ENCODE measurements at places on chromosomes 7 and 10.

DNA sequence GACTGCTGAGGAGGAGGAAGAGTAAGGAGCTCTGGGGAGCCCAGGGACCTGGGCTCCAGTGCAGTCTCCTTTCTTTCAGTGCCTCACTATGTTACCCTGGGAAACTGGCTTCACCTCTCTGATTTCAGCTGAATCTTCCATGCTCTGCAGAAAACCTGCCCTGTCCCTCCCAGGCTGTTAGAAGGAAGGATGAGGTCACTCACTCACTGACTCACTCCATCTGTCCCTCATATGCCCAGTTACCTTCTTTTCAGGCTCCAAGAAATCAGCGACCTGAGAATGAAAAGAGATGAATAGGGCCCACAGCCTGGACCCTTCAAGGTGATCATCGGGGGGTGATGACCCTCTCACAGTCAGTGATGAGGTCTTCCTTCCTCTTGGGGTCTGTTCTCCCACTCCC, 481 bp downstream of the SFTPA2 start:
- peak; percentile 23 for DNase-seq

DNA sequence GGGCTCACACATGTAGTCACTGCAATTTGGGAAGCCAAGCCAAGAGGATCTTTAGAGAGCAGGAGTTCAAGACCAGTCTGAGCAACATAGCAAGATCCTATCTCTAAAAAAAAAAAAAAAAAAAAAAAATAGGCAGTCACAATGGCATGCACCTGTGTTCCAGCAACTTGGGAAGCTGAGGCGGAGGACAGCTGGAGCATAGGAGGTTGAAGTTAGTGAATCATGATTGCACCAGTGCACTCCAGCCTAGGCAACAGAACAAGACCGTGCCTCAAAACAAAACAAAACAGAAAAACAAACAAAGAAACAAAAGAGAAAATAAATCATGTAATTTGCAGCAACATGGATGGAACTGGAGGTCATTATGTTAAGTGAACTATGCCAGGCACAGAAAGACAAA, 33.6 kb upstream of the BICC1 start:
- no peak for DNase-seq

DNA sequence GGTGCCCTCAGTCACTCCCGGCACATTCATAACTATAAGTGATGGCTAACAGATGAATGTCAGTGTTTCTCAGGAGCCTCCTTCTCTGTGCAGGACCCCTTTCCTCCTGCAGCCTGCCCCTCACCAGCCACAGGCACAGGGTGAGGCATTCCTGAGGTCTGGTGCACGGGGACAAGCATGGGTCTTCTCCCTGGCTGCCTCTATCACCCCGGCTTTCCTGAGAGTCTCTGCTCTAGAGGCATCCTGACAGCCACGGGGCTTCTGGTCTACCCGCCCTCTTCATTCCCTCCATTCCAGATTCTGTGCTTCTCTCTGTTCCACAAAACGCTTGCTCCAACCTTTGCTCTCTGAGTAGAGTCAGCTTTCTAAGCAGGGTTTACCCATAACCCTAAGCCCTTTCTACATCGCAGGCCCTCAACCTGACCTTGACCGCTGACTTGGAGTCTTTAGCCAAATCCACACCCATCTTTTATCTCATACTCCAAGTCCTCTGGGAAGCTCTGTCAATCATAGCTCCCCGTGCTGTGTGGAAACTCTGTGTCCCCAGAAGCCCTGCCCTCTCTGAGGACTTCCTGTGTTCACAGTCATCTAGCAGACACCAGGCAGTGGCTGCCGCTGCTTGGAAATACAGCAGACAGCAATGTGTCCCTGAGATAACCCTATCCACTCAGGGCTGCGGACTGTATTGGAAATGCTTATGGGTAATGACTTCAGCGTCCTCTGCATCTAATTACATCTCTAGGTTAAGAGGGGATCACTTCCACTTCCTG, 159.0 kb downstream of the SFMBT2 start:
- DNase-seq = no peak

GRCh38 chr10:32065856-32066255, 9.6 kb upstream of the KIF5B start:
- no peak for DNase-seq

GRCh38 chr7:21365866-21366624, 61.8 kb upstream of the SP4 start:
- peak; percentile 69 for DNase-seq

- DNase-seq = no peak
Measured at GRCh38 chr7:158073845-158074840, 513.5 kb downstream of the PTPRN2 start.

All from Calu3 (cell line).